SK-N-SH (cell line): ENCODE measurements at places on chromosomes 5 and 9. TPM values are rescaled to one million over a fixed set of nuclear protein-coding genes. Genes with fewer than 3 reads are reported as not detected.

PFDN1 gene
- polyA plus RNA-seq = 55.2 and 63.6 TPM in 2 replicates

EFNA5 gene
- 0.73 and 0.81 TPM in 2 replicates for polyA plus RNA-seq

HMMR gene
- 7.7 and 7.8 TPM in 2 replicates for polyA plus RNA-seq

KIF4B gene
- polyA plus RNA-seq = 0.02 and 0.03 TPM in 2 replicates

DNA sequence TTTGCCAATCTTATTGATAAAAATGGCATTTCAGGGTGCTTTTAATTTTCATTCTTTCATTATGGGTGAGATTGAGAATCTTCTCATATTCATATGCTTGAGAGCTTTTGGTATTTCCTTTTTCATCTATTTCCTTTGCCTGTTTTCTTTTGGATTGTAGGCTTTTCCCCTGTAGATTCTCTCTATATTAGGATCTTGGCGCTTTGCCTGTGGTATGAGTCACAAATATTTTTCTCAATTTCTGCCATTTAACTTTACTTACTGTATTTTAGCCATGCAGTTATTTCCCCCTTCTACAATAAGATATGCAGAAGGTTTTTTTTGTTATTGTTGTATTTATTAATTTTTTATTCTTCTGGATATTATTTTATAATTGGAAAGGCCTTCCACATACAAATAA, 21.5 kb upstream of the KLF9 start:
- H3K4me1 ChIP-seq = no peaks in the 10 kb centered on the region
- H3K27me3 ChIP-seq = no peaks in the 10 kb centered on the region
- DNase-seq = no peak
- H3K27ac ChIP-seq = peak overlapping the region; percentile 76

GRCh38 chr5:40410964-40411635, 268.6 kb upstream of the PTGER4 start:
- H3K4me3 ChIP-seq = no peak overlapping the region
- DNase-seq = no peak
- H3K36me3 ChIP-seq = no peaks in the 10 kb centered on the region
- no peaks in the 10 kb centered on the region for H3K27me3 ChIP-seq

- peak overlapping the region; percentile 51 for H3K27ac ChIP-seq
- H3K36me3 ChIP-seq = peaks cover 39% of the 10 kb centered on the region
- no peak overlapping the region for H3K4me3 ChIP-seq
- DNase-seq = peak; percentile 47
These were observed 25.1 kb downstream of the ADAMTSL1 start for GRCh38 chr9:18499062-18499461.

GRCh38 chr5:176536132-176536901, 885 bp downstream of the RNF44 start:
- H3K36me3 ChIP-seq = peaks cover under 1% of the 10 kb centered on the region
- peak; percentile 82 for DNase-seq
- peaks cover 15% of the 10 kb centered on the region for H3K4me1 ChIP-seq
- peak overlapping the region; percentile 73 for H3K4me3 ChIP-seq
- H3K27ac ChIP-seq = peak overlapping the region; percentile 95
